Activated naive CD8-positive, alpha-beta T cell treated with anti-CD3 and anti-CD28 coated beads, Interleukin-2, amount 10 ng/mL, durations not matched to agents 7 days and 5 days (primary cell): ENCODE measurements at places on chromosomes 2 and 18. TPM values are rescaled to one million over a fixed set of nuclear protein-coding genes. Genes with fewer than 3 reads are reported as not detected.

DNA sequence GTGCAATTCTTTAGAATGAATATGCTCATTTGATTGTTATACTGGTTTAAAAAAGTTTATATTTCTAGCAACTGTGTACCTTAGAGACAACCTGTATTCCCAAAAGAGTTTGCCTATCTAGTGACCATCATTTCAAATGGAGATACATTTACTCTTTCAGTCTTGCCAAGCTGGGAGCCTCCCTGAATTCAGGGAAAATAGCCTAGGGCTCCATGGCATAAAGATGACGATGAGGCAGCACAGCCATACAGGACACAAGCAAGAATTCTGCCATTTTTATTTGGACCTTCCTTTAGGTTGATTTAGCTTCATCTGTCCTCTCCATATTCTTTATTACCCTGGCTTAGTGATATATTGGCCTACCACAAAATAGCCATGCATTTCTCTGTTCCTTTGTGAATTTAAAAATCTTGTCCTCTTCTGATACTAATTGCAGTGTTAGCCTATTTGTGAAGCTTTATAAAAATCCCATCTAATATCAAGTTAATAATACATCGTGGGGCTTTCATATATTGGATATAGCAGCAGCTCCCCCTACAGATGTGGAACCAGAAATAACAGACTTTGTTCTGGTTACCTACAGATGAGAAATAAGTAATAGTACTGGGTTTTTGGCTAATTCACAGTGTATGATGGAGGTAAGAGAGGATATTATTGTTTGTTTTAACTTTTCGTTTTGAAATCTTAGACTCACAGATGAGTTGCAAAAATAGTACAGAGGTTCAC is 1661.9 kb upstream of the PIK3C3 start:
- no peak for DNase-seq

The KIDINS220 gene
- 38.0 TPM for total RNA-seq

The CHST9 gene
- not detected for total RNA-seq

DNA sequence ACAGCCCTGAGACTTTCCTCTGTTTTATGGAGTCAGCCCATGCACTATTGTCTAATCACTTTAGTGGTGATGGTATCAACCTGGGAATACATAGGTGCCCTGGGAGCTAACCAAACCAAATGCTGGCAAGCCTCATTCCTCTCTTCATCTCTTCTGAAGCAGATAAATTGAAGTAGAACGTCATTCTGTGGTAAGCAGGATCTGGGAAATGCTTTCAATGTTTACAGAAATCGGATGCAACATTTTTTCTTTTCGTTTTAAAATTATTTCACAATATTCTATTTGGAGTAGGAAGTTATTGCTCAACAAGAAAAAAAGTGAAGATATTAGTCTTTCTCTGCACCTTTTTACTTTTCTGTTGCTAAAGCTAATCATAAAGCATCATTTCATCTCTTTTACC is 114.2 kb downstream of the RBMS1 start:
- no peak for DNase-seq

DNA sequence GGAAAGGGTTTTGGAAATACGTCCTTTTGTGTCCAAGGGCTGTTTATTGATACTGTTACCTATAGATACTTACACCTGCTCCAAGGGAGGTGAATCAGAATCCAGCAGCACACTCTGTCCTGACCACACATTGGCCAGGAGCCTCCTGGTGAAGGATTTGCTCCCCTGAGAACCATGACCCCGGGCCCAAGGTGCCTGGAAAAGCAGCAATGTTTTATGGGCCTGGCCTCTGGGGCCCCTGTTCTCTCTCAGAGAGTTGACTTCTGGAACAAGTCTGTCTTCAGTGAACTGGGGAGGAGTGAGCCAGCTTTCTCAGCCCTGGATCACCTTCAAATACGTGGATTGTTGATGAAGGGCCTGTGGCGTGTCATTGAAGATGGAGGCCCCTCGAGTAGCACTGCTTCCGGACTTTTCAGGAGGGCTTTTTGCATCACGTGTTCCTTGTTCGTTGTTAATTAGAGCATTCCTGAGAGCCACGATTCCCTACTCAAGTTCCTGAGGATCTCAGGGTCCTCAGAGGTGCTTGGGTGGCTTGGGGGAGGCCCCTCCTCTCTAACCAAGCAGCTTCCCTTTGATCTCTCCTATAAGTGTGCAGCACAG is 78.5 kb upstream of the RPL31 start:
- no peak for DNase-seq

- DNase-seq: no peak
Observed at GRCh38 chr2:75289771-75290170, 90.5 kb upstream of the TACR1 start.

GRCh38 chr2:191020742-191021381 is 6.9 kb upstream of the STAT1 start:
- no peak for DNase-seq

DNA sequence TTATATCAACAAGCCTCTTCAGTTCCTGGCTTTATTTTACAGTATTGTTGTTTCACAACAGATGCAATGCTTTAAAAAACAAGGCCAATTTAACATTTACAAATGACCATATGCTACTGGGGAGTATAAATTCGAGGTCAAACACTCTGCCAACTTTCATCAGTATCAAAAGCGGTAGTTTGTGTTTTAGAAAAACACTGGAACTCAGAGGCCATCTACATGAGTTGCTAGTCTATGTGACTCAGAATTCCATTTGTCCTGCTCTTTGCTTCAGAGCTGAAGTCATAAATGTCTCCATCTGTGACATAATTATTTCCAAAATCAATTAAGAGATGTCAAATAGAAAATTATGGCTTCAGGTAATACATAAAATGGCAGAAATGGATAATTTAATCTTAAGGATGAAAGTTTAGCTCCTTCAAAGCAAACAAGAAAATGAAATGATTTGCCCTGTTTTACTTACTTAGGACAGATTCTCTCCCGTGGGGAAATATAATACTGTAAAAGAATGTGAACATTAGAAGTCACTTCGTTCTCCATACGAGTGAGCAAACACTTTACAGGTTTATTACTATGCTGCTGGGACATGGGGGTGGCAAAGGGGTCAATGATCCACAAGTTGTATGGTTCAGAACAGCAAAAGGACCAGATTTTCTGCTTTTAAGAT is 3.7 kb downstream of the MEX3C start:
- DNase-seq: no peak

DNA sequence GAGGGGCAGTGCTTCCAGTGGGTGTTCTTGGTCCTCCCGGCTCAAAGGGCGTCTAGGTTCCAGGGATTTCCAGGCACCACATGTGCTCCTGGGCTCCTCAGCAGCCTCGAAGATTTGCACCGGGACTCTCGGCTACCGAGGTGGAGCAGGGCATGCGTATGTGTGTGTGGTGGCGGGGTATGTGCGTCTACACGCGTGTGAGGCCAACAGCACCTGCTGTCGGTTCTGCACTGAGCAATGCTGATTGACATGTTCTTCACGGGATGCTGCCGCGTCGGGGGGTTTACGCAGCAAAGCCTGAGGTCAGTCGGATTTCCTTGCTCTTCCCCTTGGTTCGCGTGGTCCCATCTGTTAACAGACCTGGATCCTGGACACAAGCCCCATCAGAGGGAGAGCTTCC is 119.8 kb downstream of the NDUFA10 start:
- DNase-seq: no peak

- DNase-seq: no peak
Observed at GRCh38 chr2:48162742-48163141, 256.4 kb upstream of the FBXO11 start.

DNA sequence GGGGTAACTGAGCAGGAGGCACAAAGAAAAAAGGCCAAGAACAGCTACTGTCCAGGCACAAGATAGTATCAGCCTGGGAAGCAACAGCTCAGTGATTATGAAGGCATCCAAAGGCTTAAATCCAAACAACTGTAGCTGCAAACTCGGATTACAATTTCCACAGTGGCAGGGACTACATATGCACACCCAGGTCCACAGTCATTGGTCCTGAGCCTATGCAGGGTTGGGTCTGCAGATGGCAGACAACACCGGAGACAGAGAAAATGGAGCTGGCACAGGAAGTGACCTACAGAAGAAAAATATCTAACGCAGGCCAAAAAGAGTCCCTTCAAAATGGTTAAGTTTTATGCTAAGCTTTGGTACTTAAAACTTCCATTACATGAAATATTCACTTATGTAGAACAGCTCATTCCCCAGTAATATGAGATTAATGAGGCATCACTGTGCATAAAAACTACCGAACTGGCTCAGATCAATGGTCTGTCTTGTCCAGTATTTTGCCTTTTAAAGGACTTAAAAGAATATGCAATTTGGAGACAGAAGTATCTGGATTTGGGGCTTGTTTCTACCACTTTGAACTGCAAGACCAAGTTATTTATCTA is 132.1 kb downstream of the SUCLG1 start:
- DNase-seq: no peak

GRCh38 chr18:46290440-46291020 is 186.3 kb downstream of the HAUS1 start:
- DNase-seq: no peak

DNA sequence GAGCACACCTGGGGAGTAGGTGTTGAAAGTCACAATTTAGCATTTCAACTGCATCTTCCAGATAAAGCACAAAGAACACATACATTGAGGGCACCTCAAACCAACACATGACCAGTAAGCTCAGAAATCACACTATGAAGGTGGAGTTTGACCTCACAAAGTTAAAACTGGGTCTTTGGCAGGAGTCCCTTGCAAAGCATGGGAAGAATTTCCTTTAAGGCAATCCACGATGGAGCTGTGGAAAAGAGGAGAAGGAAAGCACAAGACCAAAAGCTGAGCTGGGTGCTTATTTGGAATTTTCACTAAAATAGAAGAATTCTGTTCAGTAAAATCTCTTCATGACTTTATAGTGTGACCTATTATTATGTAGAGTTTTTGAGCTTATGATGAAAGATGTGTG is 212.9 kb upstream of the APCDD1 start:
- no peak for DNase-seq

The TEKT4 gene
- not detected for total RNA-seq

The LMAN2L gene
- total RNA-seq: 7.3 TPM

GRCh38 chr2:129277585-129277981 is 701.9 kb upstream of the RAB6C start:
- DNase-seq: no peak

GRCh38 chr2:68824831-68825230 is 46.4 kb downstream of the BMP10 start:
- DNase-seq: no peak

- DNase-seq: no peak
Observed at GRCh38 chr2:125979886-125980285, 676.1 kb upstream of the GYPC start.

- DNase-seq: no peak
Observed at GRCh38 chr2:103781313-103781712, 1019.5 kb downstream of the TMEM182 start.

The IFT172 gene
- 17.9 TPM for total RNA-seq

The SCN1A gene
- total RNA-seq: not detected

- DNase-seq: no peak
Observed at GRCh38 chr2:38146907-38147307, 71.0 kb upstream of the CYP1B1 start.

DNA sequence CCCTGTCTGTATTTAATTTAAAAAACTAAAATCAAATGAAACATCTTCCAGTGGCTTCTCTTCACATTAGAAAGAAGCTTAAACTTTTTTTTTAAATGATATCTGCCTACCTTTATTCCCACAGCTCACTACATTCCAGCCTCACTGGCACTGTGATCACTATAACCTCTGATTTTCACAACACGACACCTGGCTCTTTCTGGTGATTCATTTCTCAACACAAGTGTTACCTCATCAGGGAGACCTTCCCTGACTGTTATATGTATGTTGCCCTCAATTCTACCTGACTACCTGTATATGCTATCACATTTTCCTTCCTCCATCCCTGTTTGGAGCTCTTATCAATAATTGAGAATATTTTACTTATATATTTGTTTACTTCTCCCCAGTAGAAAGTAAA is 76.6 kb downstream of the BAZ2B start:
- DNase-seq: no peak

GRCh38 chr2:190179754-190180312 is 117.3 kb upstream of the MSTN start:
- no peak for DNase-seq

The CROCC2 gene
- not detected for total RNA-seq

GRCh38 chr2:8479298-8479697 is 202.6 kb upstream of the ID2 start:
- DNase-seq: no peak

GRCh38 chr2:172571245-172571644 is 15.4 kb downstream of the PDK1 start:
- no peak for DNase-seq

DNA sequence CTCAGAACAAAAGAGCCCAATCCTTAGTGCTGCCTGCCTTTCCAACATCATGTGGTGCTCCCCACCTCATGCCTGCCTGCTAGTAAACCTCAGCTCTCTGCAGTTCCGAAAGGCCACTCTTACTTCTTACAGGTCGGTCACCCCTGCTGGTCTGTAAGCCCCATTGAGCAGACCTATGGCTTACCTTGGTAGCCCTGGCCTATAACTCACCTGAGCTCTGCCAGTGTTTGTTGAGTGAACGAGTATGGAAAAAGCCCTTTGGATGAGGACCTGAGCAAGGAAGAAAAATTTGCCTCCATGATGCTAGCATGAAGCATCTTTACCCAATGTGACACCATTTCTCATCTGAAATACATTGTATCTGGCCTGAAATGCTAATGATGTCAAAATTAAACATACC is 83.3 kb downstream of the LIPG start:
- no peak for DNase-seq

GRCh38 chr2:38394041-38394440 is 17.0 kb upstream of the ATL2 start:
- no peak for DNase-seq

The NEB gene
- total RNA-seq: 1.2 TPM

- no peak for DNase-seq
Observed at GRCh38 chr2:26068602-26069298, 34.9 kb downstream of the RAB10 start.

DNA sequence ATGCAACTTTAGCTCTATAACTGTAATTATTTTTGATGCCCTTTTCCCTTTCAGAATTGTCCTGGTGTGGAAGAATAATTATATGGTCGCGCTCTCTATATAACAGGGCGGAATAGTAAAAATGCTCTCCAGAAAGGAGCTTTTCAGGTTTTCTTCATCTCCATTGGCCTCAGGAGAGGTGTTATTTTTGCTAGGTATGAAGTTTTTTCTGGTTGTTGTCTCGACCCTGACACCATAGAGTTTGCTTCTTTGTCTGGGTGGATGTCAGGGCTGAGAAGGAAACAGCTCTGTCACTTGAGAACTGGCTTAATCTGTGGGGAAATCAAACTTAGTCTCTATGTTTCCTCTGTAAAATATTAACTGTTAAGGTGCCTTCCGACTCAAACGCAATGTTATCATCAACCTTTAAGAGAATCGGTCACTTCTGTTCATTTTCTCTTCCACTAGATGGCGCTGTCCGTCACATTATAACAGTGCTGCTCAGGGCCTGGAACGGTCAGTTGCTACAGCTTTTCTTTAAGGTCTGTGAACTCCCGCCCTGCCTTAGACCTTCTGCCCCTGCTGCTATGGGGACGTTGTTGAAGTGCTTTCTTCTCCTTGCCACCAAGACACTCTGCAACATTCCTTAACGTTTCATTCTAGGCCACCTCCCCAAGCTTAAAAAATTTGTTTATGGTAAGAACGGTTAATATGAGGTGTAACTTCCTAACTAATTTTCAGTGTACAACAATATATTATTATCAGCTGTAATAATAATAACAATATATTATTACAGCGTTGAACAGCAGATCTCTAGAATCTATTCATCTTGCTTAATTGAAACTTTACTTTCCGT is 23.8 kb upstream of the SERPINB12 start:
- DNase-seq: no peak
